ENCODE measurements at places on chromosomes 7 and 10. TPM values are rescaled to one million over a fixed set of nuclear protein-coding genes. Genes with fewer than 3 reads are reported as not detected.

The KIAA1549 gene
- total RNA-seq: not detected

The DENND11 gene
- total RNA-seq: 17.9 TPM

The ARHGAP21 gene
- 3.1 TPM for total RNA-seq

The CYP26A1 gene
- not detected for total RNA-seq

The ZNF239 gene
- 4.7 TPM for total RNA-seq

The HOGA1 gene
- not detected for total RNA-seq

The UPP1 gene
- total RNA-seq: 14.5 TPM

The SVOPL gene
- not detected for total RNA-seq

The GRID2IP gene
- total RNA-seq: not detected

The AKR1C3 gene
- total RNA-seq: not detected

The ALOX5 gene
- total RNA-seq: 480 TPM

- H3K4me3 ChIP-seq: no peak overlapping the region
- no peak for DNase-seq
- H3K27me3 ChIP-seq: no peaks in the 10 kb centered on the region
- H3K36me3 ChIP-seq: peaks cover 42% of the 10 kb centered on the region
Measured at GRCh38 chr10:14949291-14949690, 4.6 kb downstream of the DCLRE1C start.

DNA sequence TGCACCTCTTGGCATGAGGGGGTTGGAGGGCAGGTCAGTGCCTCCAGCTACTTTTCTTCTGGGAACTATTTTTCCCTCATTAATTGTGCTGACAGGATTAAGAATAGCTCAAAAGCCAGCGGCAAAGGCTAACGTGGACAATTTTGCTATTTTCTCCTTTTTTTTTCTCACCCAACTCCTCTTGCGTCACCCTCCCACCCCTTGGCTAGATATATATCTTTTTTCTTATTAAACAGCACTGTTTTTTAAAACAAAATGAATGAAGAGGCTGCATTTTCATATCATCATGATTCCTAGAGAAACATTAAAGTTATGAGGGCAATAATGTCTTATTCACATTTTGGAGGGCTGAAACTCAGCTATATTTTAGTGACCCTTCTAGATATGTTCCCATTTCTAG is 251.8 kb upstream of the NFE2L3 start:
- peaks cover 10% of the 10 kb centered on the region for H3K4me1 ChIP-seq
- no peaks in the 10 kb centered on the region for H3K36me3 ChIP-seq

GRCh38 chr10:30671026-30671616 is 41.6 kb upstream of the LYZL2 start:
- no peak overlapping the region for H3K27ac ChIP-seq
- H3K4me3 ChIP-seq: peak overlapping the region; percentile 54
- peak; percentile 79 for DNase-seq
- peaks cover 5% of the 10 kb centered on the region for H3K4me1 ChIP-seq
- H3K36me3 ChIP-seq: no peaks in the 10 kb centered on the region
- no peaks in the 10 kb centered on the region for H3K27me3 ChIP-seq

DNA sequence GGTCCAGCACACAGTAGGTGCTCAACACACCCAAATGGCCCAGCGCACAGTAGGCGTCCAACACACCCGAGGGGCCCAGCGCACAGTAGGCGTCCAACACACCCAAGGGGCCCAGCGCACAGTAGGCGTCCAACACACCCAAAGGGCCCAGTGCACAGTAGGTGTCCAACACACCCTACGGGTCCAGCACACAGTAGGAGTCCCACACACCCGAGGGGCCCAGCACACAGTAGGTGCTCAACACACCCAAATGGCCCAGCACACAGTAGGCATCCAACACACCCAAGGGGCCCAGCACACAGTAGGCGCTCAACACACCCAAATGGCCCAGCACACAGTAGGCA is 80.8 kb downstream of the FOXL3 start:
- H3K27me3 ChIP-seq: no peaks in the 10 kb centered on the region
- peaks cover 14% of the 10 kb centered on the region for H3K4me1 ChIP-seq
- no peak overlapping the region for H3K27ac ChIP-seq
- no peaks in the 10 kb centered on the region for H3K36me3 ChIP-seq
- no peak overlapping the region for H3K4me3 ChIP-seq

DNA sequence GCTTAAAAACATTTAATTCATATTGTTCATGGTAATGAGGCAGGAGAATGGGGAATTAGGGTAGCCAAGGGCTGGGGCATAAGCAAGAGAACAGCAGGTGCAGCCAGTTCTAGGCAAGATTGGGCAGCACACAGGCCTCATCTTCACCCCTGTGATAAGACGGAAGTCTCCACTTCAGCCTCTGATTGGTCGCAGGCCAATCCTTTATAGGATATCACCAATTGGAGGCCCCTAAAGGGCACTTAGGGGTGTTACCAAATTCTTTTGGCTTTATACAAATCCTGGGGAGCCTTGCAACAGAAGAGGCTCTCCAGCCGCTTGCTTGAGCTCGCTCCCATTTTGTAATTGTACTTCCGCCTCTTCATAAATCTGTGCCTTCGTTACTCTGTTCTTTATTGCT is 231.1 kb downstream of the REEP3 start:
- H3K4me3 ChIP-seq: no peak overlapping the region
- H3K4me1 ChIP-seq: no peaks in the 10 kb centered on the region
- peak; percentile 49 for DNase-seq
- H3K27ac ChIP-seq: no peak overlapping the region
- no peaks in the 10 kb centered on the region for H3K27me3 ChIP-seq
- no peaks in the 10 kb centered on the region for H3K36me3 ChIP-seq

GRCh38 chr10:119176166-119176565 is 2.4 kb downstream of the PRDX3 start:
- H3K36me3 ChIP-seq: peaks cover 32% of the 10 kb centered on the region
- peak overlapping the region; percentile 35 for H3K27ac ChIP-seq
- no peak for DNase-seq
- H3K4me1 ChIP-seq: peaks cover 34% of the 10 kb centered on the region
- H3K4me3 ChIP-seq: no peak overlapping the region

GRCh38 chr7:93055543-93056107 is 62.2 kb downstream of the SAMD9 start:
- DNase-seq: peak; percentile 79
- H3K4me1 ChIP-seq: no peaks in the 10 kb centered on the region
- no peak overlapping the region for H3K4me3 ChIP-seq
- no peak overlapping the region for H3K27ac ChIP-seq

- H3K27ac ChIP-seq: no peak overlapping the region
- DNase-seq: no peak
- peaks cover 6% of the 10 kb centered on the region for H3K4me1 ChIP-seq
- no peak overlapping the region for H3K4me3 ChIP-seq
Measured at GRCh38 chr10:113893570-113893969, 39.1 kb downstream of the NHLRC2 start.

GRCh38 chr10:105974803-105975456 is 1189.6 kb downstream of the SORCS1 start:
- no peaks in the 10 kb centered on the region for H3K36me3 ChIP-seq
- H3K4me1 ChIP-seq: no peaks in the 10 kb centered on the region
- no peak for DNase-seq
- no peak overlapping the region for H3K27ac ChIP-seq
- H3K4me3 ChIP-seq: no peak overlapping the region

GRCh38 chr10:34698979-34699378 is 116.1 kb downstream of the PARD3 start:
- H3K27me3 ChIP-seq: no peaks in the 10 kb centered on the region
- no peak for DNase-seq
- no peaks in the 10 kb centered on the region for H3K4me1 ChIP-seq
- H3K4me3 ChIP-seq: no peak overlapping the region
- no peaks in the 10 kb centered on the region for H3K36me3 ChIP-seq
- no peak overlapping the region for H3K27ac ChIP-seq

DNA sequence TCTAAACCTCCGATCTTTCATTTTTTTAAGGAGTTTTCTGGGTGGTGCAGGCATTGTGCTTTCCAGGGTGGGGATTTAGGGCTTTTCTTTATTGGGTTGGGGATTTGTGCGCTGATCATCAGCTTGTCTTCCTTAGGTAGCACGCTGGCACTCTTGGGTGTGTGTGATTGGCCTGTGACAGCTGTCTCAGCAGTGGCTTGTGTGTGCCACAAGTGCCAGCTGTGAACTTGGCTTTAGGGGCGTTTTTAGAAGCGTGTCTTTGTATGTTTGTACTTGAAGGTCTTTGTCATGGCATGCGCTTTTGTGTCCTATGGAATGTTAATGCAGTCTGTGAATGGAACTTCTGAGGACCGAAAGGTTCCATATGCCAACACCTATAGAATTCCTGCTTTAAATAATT is 788 bp downstream of the AKAP9 start:
- peak overlapping the region; percentile 85 for H3K4me3 ChIP-seq
- no peaks in the 10 kb centered on the region for H3K36me3 ChIP-seq
- peak; percentile 81 for DNase-seq
- peak overlapping the region; percentile 73 for H3K27ac ChIP-seq

DNA sequence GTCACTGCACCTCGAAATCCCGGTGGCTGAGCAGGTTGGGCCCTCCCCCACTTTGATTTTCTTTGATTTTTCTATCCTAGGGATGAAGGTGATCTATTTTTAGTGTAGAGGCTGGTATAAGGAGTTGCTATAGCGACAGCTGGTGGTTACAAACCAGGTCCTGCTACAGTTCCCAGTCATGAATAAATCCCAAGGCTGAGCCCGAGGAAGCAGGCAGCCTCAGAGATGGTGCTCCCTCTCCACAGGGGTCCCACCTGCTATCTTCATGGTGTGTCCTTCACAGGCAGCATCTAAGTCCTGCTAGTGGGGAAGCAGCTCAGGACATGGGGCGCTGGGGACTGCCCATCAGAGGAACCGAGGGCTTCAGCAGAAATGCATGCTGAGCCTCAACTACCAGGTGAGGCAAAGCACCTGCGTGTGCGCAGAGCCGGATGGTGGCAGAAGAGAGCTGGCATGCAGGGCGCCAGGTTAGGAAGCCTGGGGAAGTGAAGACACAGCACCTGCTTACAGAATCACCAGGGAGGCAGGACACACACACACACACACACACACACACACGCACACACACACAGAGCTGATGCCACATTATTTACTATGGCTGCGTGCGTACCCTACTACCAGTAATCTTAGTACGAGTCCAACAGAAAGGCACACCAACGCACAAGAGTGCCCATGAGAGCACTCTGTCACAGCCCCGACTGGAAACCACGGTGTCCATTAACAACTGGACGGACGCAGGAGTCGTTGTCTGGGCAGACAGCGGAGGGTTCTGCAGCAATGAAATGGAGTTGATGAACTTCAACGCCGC is 150.9 kb downstream of the PRKAG2 start:
- peak overlapping the region; percentile 49 for H3K4me3 ChIP-seq
- peak; percentile 85 for DNase-seq
- H3K27me3 ChIP-seq: no peaks in the 10 kb centered on the region
- H3K36me3 ChIP-seq: no peaks in the 10 kb centered on the region

DNA sequence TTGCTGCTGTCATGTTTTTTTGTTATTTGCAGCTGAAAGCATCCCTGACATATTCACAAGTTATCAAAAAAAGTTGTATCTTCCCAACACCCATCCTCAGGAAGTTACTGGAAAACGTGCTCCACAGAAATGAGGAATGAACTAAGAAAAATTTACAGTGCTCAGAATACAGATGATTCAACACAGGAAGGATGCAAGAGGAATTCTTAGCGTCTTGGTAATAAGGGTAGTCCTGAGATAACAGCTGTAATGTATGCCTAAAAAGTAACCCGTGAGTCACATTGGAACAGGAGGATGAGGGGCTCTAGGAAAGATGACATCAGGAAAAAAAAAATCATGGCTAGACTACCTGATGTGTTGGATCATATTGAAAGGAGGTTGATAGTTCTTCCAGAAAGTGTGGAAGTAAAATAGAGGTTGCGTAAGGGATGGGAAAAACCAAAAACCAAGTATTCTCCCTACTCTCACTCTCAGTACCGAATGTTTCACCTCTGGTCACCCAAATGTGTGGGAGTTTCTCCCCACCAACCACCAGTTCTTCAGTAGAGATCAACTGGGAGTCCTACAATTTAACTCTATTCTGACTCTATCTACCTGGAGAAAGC is 3.9 kb downstream of the ADAM12 start:
- no peaks in the 10 kb centered on the region for H3K27me3 ChIP-seq
- H3K4me1 ChIP-seq: no peaks in the 10 kb centered on the region

- DNase-seq: peak; percentile 86
- H3K4me3 ChIP-seq: no peak overlapping the region
- H3K4me1 ChIP-seq: no peaks in the 10 kb centered on the region
- peaks cover 27% of the 10 kb centered on the region for H3K36me3 ChIP-seq
Measured at GRCh38 chr7:5997210-5997808, 11.5 kb downstream of the PMS2 start.

DNA sequence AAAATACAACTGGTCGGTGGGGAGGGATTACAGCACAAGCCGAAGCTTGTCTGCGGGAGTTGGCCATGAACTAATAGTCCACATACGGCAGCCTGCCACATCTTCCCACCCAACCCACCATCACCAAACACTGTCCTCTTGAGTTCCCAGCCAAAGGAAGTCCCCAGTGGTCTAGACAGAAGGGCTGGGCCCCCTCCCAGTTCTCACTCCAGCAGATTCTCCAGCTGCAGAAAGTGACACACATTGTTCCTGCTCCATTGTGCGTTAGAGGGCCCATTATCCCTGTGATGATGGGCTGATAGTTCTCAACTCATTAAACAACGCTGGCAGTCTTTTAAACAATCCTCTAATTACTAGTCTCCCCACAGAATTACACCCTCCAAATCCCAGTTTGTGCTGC is 148.0 kb downstream of the FGFR2 start:
- no peaks in the 10 kb centered on the region for H3K27me3 ChIP-seq
- no peak for DNase-seq
- no peaks in the 10 kb centered on the region for H3K36me3 ChIP-seq
- H3K4me3 ChIP-seq: no peak overlapping the region

GRCh38 chr7:26515314-26515842 is 223.7 kb downstream of the SNX10 start:
- no peak for DNase-seq
- H3K36me3 ChIP-seq: no peaks in the 10 kb centered on the region
- H3K27me3 ChIP-seq: no peaks in the 10 kb centered on the region
- H3K4me1 ChIP-seq: no peaks in the 10 kb centered on the region
- no peak overlapping the region for H3K27ac ChIP-seq

GRCh38 chr10:76883596-76883995 is 754.0 kb downstream of the KCNMA1 start:
- no peak for DNase-seq
- H3K27me3 ChIP-seq: no peaks in the 10 kb centered on the region
- H3K36me3 ChIP-seq: no peaks in the 10 kb centered on the region
- no peak overlapping the region for H3K4me3 ChIP-seq

DNA sequence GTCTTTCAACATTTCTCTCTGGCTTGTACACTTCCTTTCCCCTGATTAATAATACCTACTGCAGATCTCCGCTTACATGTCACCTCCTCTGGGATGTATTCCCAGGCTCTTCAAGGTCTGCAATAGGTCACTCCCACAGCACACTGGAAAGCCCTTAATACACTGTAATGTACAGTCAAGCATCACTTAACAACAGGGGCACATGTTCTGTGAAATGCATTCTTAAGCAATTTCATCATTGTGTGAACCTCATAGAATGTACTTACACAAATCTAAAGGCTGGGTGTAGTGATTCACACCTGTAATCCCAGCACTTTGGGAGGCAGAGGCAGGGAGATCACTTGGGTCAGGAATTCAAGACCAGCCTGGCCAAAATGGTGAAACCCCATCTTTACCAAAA is 1.9 kb downstream of the COX15 start:
- peak overlapping the region; percentile 92 for H3K4me3 ChIP-seq
- H3K27me3 ChIP-seq: no peaks in the 10 kb centered on the region
- H3K36me3 ChIP-seq: peaks cover 29% of the 10 kb centered on the region

GRCh38 chr10:80196950-80197315 is 8.4 kb downstream of the ANXA11 start:
- no peak overlapping the region for H3K4me3 ChIP-seq
- DNase-seq: no peak
- H3K4me1 ChIP-seq: peaks cover 15% of the 10 kb centered on the region
- peaks cover 2% of the 10 kb centered on the region for H3K36me3 ChIP-seq
- H3K27ac ChIP-seq: no peak overlapping the region
- H3K27me3 ChIP-seq: no peaks in the 10 kb centered on the region
